GM23248 (cell line): ENCODE measurements at places on chromosomes 7 and 10.

GRCh38 chr7:17745610-17746009 is 194.7 kb downstream of the SNX13 start:
- DNase-seq, result no peak

DNA sequence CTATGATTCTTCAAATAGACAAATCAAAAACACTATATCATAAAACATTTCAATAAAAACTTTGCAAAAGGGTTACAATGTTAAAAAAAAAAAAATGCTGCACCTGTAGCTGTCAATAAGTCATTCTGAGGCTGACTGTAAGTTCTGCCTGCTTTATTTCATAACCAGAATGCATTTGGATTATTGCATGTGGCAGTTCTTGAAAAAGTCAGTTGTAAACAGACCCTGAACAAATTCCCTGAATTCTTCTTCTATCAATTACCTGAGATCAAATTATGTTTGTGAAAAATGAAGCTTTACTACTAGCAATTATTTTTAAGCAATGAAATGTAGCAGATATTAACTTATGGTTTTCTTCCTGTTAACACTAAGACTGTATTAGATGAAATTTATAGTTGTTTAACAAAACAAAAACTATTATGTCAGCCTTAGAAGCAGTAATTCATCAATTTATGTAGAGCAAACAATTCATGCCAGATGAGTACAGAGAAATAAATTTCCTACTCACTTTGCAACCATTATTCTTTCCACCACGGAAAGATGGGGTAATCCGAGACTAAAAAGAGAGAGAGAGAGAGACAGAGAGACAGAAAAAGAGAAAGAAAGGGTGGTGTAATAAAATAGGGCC is 107.8 kb downstream of the SFMBT2 start:
- no peak for DNase-seq

GRCh38 chr10:86899132-86899531 is 58.3 kb downstream of the MMRN2 start:
- no peak for DNase-seq

DNA sequence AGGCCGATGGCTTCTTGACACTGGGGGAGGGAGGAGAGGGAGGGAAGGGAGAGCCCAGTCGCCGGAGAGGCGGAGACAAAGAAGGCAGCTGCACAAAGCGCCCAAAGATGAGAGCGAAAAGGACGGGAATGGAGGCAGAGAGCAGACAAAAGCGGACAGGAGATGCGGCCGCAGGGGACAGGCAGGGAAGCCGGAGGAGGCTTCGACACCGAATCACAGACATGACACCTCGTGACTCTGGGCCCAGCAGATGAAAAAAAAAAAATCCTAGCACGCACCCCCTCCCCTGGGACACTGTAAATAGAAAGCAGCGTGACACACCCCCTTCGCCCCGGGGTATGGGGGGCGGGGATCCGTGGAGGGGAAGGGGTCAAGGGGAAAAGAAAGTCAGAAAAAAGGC is 976 bp downstream of the NAT16 start:
- no peak for DNase-seq

GRCh38 chr7:137940656-137941518 is 61.0 kb downstream of the CREB3L2 start:
- DNase-seq, result no peak

DNA sequence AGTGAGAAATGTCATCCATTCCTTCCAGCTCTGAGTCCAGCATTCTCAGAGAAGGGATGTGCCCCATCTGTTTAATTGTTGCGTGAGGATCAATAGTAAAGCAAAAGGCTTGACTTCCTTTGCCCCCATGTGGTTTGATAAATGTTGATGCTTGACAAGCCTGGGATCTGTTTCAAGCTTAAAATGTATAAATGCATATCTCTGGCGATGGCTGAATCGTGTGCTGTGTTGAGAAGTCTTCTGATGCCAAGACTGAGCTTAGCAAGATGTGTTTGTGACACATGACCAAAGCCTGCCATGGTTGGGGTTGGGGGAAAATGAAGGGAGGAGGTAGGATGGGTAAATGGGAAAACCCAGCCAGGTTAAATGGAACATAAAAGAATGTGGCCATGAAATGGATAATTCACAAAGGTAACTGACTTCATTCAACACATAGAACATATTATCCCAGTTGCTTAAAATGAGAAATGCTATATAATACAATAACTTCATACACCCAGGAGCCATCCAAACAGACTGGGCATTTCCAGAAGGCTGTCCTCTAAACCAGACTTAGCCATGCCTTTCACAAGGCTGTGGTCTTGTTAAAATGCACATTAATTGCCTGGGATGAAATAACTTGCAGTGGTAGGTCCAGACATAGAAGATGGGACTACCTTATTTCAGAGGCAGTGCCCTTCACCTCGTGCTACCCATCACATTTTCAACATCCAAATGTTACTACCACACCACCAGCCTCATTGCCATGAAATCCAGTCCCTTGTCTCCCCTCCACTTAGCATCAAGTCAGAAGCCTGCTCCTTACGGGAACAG is 147.3 kb upstream of the PDE1C start:
- DNase-seq, result no peak

- no peak for DNase-seq
These were observed 140.5 kb downstream of the PKD1L1 start for GRCh38 chr7:47807756-47808155.
